ENCODE measurements at places on chromosomes 7 and 10.

DNA sequence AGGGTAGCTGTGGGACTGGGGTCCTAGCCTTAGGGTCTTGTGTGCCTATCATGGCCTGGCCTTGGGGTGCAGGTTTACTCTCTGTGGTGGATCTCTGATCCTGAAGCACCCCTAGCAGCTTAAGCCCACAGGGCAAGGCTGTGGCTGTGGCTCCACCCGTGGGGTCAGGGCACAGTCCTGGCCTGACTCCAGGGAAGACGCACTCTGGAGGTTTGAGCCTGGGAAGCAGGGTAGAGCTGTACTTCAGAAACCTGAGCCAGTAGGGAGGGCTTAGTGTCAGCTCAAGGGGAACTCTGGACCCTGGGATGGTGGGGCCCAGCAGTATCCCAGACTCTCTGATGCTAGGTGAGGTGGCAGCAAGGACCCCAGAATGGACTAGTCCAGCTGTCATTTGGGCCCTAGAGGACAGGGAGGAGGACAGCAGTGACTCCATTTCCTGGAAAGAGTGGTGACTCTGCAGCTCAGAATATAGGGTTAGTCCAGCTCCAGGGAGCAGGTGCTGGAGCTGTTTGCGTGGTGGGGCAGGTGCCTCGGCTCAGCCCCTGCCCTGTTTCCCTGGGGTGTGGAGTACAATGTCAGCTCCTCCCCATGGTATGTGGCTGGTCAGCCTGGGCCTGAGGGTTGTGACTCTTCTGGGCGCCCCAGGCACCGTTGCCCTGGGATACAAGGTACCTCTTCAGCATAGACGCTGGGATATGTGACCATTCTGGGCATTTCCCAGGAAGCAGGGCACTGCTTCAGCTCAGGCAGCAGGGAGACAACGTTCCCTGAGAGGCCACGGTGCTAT, 15.8 kb downstream of the GTPBP4 start:
- DNase-seq = no peak

DNA sequence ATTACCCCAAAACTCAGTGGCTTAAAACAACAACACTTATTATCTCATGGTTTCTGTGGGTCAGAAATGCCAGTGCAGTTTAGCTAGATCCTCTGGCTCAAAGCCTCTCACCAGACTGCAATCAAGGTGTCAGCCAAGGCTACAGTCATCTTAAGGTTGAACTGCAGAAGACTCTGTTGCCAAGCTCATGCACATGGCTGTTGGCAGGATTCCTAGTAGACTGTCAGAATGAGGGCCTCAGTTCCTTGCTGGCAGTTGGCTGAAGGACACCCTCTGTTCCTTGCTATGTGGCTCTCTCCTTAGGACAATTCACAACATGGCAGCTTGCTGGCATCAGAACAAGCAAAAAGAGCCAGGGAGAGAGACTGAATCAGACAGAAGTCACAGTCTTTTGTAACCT, 34.7 kb downstream of the TOMM7 start:
- no peak for DNase-seq

DNA sequence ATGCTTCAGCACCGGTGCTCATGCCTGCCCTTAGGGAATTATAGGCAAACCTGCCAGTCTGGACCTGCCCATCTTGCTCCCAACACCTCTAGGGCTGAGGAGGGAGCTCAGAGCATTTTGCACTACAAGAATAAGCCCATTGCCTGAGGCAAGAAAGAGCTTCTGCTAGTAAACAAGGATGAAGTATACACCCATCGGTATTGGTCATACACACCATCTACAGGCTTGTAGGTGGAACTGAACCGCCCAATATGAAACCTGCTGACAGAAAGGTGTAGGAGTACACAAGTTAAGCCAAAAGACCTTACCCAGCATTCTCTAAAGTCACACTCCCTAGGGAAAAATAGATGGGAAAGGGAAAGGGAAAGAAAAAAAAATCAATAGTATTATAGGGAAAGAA, 957.0 kb upstream of the LRRTM3 start:
- no peak for DNase-seq

GRCh38 chr10:68566351-68566750, 6.2 kb downstream of the TET1 start:
- DNase-seq = no peak

- no peak for DNase-seq
Measured at GRCh38 chr7:103592844-103593243, 146.8 kb upstream of the SLC26A5 start.

GRCh38 chr10:37813763-37814162, 43.6 kb downstream of the ZNF248 start:
- DNase-seq = no peak

DNA sequence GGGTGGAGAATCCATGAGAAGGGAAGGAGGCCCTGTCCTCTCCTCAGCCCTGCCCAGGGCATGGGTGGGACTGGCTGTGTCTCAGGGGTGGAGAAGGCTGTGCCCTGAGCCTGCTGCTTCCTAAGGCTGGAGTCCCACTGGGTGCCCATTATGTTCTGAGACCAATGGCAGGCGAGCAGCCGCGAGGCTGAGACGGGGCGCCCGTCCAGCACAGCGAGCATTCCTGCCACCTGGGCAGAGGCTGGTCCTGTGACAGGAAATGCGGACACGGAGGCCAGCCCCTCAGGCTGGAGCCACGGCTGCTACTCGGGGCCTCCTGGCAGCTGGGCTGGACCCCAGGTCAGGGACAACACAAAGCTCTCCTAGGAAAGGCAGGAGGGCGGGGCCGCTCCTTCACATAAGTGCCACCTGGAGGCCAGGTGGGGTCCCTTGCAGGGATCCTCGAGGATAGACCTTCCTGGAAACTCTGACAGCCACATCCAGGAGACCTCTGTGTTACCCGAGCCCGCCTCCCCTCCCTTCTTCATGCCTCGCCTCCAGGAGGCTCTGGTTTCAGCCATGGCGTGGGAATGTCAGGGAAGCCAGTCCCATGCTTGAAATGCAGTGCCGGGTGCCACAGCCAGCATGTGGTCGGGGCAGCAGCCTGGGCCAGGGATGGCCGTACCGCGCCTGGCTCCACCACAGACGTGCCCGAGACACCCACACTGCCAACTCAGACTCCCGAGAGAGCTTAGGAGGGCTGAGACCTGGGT, 173.9 kb downstream of the USP6NL start:
- DNase-seq = no peak

Data from activated effector memory CD4-positive, alpha-beta T cell treated with Interleukin-2 at 50 U/mL for 16 hours (primary cell).